ENCODE measurements at places on chromosomes 3 and 15.

DNA sequence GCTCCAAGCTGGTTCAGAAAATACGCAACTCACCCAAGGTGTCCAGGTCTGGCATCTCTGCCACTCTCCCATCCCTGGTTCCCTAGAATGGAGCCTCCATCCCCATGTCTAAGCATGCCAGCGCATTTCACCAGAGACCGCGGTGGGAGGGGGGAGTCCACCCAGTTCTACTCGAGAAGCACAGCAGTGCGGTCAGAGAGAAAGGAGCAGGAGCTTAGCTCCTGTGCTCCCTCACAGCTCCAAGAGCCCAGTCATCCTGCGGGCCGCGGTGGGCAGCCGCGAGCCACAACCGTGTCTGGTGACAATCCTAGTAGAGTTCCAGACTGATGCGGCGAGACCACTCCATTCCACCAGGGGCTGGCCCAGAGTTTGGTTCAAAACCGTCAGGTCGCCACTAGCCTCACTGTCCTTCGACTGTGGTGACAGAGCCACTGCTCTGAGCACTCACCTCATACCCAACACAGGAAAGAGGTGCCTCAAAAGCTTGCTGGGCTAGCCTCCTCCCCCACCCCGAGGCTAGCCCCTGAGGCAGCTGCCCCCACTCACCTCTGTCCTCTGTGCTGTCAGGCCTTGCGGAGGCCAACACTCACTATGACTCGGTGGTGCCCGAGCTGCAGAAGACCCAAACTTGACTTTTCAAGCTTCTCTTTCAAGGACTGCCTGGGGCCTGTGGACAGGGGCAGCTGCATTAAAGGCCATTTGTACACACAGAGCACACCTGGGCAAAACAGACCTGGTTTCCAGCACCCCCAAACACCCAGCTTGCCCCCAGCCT lies 185.4 kb downstream of the XXYLT1 start:
- no peak for DNase-seq

DNA sequence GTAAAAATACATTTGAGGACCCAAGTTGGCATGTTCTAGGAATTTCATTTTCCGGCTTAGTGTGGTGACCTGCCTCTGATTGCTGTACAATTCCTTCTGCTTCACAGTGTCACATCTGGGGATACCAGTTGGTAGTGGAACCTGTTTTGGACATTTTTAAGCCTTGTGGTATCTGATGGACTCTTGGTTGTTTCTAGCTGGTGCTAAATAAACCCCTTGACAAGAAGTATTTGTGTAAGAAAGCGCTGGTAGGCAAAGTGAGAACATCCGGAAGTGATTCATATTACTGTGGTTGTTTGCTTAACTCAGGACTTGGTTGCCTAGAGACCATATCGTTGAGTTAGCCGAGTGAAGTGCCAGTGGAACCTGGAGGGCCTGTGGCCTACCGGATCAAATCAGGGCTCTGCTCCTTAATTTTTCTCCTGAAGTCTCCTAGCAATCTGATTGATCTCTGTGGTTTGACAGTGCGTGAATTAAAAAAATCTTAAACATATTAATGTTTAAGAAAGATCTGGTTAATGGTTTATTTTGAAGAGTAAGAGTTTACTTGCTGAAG lies 12.8 kb downstream of the IQGAP1 start:
- DNase-seq = peak; percentile 84

DNA sequence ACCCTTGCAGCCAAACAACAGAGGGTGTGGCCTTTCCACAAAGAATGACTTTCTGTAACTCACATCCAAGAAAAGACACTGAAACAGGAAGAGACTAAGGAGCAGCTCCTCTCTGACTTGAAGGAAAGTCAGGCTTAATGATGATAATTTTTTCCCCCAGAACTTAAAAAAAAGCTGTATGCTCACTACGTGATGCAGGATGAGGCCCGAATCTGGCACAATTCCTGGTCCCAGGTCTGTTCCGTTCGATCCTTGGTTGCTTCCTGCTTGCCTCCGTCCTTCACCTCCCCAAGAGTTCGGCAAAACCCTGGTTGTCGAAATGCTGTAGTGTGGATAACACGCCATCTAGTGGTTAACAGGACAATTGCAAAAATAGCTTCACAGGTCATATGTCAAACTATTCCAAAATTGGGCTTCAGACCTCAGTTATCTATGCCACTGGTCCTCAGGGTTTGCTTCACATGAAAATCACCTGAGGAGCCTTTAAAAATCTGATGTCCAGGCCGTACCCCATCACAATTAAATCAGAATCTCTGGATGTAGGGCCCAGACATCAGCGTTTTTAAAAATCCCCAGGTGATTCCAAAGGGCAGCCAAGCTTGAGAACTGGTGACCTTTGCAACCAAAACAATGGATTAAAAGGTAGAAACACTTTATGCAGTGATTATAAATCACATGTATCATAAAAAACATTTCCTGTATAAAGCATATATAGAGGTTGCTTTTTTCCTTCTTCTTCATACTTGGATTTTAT lies 28.1 kb upstream of the SYNM start:
- no peak for DNase-seq

GRCh38 chr15:46080016-46080415 lies 445.2 kb downstream of the SQOR start:
- DNase-seq = no peak

- no peak for DNase-seq
Observed at GRCh38 chr3:185844051-185844450, 19.2 kb upstream of the IGF2BP2 start.
